Ureter (tissue), 1 donor: ENCODE measurements at places on chromosomes 3 and 15.

GRCh38 chr15:77094397-77095030 lies 23.6 kb upstream of the TSPAN3 start:
- peak; percentile 8 for DNase-seq

DNA sequence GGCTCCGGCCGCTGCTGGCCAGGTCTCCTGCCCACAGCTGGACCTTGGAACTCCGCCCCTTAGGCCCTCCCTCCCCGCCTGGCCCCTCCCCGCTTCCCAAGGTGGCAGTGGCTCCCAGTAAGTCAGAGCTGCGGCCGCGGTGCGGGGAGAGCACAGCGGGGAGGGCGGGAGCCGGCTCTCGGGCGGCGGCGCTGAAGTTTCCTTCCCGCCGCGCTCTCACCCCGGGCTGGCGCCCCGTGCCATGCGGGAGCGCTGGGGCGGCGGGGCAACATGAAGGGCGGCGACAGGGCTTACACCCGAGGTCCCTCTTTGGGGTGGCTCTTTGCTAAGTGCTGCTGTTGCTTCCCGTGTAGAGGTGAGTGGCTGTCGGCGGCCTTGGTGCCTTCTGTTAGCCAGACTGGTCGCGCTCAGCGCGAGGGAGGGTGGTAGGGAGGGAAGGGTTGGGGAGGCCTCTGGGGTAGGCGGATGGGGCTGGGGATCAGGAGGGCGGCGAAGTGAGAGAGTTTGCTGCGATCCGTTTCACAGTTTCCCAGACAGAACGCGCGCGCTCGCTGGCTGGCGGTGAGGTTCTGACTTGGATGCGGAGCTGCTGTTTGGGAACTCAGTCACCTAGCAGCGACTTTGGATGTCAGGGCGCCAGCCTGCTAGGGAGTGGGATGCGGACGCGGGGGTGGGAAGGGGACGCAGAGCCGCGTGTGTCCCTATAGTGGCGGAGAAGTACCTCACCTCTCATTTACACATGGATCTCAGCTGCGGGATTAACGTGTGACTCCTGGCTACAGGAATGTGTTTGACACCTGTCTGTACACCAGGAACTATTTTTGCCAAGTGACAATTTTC lies 145.5 kb upstream of the UMPS start:
- peak; percentile 72 for DNase-seq

DNA sequence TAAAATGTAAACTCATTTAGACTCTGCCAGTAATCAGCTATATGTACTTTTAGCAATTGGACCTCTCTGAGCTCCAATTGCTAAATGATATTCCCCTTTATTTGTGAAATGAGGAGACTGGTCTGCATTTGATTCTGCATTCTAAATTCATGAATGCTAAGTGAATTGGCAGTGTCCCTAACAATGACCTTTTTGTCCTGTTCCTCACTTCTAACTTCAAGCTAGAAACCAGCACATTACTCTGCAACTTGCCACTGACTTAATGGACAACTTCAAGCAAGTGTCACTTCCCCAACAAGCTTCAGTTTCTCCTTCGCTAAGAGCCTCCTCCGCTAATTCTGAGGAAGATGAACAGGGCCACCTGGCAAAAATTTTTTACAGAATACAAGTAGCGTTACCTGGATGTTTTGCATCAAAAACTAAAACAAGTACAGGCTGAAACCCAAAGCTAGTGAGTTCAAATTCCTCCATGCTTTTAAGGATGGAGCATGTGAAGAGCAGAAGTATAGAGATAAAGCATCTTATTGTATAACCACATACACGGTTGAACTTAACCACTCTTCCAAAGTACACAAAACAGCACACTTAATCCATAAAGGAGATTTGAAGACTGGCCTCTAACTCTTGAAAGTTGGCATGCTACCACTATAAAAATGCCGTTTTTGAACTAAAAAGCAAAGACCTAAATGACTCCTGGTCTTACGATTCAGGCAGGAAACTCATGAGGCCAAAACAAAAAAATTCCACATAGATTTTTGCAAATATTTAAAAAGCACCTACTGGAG lies 207.6 kb downstream of the MAGI1 start:
- DNase-seq = no peak

DNA sequence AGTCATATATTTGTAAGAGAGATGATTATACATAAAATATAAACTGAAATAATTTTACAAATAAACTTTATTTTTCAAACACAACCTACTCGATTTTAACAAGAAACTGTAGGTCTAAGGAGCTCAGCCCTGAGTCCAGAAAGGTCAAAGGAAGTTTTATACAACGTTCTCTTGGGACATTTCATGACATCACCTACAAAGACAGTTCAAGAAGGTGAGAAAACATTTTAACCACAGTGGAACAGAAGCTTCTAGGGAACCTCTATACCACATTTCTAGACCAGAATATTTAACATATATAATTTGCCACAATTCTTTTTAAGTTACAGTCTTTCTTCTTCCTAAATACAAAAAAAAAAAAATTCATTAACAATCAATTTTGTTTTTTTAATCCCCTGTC lies 40.1 kb downstream of the CBLB start:
- no peak for DNase-seq

DNA sequence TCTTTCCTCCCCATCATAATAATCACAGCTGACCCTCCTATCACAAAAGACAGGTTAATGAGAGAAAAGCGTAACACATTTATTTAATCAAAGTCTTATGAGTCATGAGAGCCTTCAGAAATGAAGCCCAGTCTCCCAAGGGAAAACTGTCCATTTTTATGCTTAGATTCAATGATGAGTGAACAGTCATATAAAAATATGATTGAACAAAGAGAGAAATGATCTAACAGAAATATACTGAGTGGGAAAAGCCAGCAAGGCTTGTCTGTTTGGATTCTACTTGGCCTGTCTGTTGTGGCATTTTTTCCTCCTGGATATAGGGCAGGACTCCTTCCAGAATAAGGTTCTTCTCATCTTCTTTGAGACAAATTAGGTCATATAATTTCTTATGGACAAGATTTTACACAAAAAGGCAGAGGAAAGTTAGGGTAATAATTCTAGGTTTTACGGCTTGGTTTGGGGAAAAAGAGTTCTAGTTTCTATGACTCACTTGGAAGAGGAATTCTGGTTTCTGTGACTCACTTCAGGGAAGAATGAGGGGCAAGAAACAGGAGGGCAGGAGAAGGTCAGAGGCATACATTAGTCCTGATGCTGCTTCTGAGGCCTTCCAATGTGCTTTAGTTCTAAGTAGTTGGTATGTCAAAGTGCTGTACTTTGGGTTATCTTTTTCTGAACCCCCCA lies 534.2 kb downstream of the ZIC1 start:
- no peak for DNase-seq

DNA sequence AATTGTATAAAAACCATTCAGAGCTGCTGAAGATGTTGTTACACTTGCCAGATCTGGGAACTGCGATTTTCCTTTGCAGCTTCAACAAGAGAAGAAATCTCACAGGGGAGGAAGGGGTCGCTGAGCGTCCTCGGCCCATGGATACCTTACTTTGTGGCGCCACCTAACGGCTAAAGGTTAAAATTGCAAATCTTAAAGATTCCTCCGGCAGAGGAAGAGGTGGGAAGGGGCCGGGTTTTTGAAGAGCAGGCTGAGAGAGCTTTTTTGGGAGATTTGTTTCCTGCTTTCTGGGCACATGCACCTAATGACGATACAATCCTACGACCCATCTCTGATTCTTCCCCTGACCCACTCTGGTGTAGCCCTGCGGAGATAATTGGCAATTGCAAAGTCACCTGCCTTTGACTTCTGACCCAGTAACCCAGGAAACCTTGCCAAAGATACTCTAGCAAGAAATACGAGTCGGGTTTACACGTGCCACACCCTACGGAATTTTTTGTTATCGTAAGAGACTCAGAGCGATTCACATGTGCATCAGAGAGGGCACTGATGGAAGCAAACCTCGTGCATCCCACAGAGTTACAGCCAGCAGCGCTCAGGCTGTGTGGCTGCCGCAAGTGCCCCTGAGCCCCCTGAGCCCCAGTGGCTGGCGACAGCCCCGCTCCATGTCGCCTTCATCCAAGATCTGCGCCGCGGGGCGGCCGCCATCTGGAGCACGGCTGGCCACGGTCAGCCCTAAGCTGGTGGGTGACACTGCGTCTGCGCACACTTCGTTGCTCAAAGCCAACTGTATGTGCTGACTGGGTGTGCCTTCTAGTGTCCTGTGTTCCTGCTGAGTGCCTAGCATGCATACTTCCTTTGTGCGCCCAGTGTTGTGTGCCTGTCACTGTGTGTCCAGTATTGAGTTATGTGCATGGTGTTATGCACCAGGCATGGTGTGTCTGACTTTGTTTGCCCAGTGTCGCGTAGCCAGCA lies 55.2 kb upstream of the CHRNA7 start:
- DNase-seq = no peak

- DNase-seq = no peak
Observed at GRCh38 chr15:58298879-58299850, 132.6 kb upstream of the LIPC start.

GRCh38 chr3:153289334-153289808 lies 127.3 kb downstream of the RAP2B start:
- DNase-seq = no peak

- DNase-seq = no peak
Observed at GRCh38 chr3:168330983-168331382, 235.3 kb upstream of the GOLIM4 start.

DNA sequence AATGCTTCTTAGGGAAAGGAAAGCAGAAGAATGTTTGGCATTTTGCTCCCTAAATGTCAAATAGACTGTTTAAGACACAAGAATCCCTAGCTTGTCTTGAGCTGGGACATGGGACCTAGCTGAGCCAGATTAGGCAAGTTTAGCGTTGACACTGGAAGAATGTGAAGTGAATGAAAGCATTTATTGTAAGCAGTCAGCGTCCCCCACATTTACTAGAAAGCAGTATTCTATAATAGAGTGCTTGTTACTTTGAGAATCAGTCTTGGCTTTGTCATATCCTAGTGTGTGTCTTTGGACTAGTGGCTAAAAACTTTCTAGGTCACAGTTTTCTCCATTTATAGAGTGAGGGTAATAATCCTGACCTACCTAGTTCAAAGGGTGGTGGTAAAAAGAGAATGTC lies 161.6 kb downstream of the ADAMTSL3 start:
- no peak for DNase-seq

DNA sequence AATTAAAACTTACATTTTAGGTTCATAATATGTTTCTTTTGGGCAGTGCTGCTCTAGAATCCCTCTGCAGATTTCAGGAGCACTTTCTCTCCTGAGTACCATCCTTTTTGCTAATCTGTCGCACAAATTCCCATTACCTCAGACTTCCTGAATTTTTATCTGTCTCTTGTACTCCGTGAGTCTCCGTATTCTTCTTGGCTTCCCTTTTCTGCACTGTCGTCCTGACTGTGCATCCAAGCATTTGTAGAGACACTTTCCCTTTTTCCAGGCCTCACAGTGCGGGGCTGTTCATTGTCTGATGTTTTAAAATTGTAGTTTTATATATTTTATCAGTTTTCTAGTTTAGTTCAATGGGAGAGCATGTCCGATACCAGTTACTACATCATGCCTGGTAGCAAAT lies 27.3 kb downstream of the MEF2A start:
- no peak for DNase-seq
